ENCODE measurements at places on chromosomes 11 and 22.

- DNase-seq: no peak
Measured at GRCh38 chr11:46728659-46729040, 9.6 kb downstream of the F2 start.

- no peak for DNase-seq
Measured at GRCh38 chr11:69873166-69874077, 54.2 kb upstream of the FGF3 start.

GRCh38 chr22:46841522-46841921, 79.1 kb downstream of the TBC1D22A start:
- no peak for DNase-seq

DNA sequence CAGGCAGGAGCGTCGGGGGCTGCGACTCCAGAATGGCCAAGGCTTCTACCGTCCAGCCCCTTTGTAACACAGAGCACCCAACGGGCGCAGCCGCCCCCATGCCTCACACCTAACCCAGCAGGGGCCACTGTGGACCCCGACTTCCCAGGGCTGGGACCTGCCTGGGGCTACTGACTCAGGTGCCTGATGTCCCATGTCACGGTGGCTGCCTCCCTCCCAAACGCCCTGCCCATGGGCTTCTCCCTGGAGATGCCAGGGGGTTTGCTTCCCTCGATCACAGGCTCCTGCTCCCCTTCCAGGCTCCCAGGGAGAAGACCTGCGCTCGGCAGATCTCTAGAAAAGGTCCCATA, 84.0 kb downstream of the MYEOV start:
- no peak for DNase-seq

- no peak for DNase-seq
Measured at GRCh38 chr11:74006743-74007304, 2.1 kb downstream of the UCP3 start.

DNA sequence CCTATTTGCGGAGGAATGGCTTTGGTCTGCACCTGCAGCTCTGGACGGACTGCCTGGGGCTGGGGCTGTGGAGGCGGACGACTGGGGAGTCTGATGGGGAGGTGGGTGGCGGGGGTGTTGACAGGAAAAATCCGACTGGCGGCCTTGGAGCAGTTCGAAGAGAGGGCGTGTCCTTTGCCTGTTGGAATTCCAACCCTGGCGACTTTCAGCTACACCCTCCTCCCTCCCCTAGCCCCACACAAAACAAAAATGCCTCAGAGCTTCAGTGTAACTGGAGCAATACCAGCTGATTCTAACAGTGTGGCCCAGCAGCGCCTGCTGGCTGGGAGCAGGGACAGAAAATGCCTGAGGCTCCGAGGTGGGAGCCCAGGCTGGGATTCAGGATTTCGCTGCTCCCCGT, 85.4 kb downstream of the ATXN10 start:
- DNase-seq: no peak

DNA sequence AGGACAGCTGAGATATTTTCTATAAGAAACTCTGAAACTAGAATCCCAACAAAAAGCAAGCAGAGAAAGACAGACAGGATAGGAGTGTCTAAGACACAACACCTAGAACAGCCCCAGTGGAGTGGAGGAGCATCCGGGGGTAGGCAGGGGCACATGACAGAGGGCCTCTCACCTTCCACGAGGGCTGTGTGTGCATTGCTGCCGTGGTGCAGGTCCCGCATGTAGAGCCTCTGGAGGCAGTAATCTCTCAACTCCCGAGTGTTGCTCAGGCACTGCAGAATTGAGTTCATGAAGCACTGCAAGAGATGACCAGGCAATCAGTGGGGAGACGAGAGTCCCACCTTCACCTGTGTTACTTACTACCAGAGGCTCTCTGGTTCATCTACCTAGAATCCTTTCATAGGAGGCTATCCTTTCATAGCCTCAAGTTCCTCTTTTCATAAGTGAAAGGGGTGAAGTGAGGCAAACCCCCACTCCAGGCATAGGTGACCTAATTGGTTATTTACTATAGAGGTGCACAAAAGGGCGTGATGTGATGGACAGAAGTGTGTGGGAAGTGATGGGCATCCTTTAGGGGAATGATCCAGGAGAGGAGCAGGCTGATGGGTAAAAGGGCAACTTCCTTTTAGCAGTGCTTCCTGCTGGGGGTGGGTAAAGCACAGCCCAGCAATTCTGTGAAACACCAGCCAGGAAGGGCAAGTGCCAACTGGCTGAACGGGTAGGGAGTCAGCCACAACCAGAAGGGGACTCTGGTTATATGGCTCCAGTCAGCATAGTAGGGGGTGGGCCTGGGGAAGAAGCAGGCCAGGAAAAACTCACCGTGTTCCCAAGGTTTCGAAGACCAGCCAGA, 13.1 kb upstream of the MFRP start:
- no peak for DNase-seq

- no peak for DNase-seq
Measured at GRCh38 chr11:74691755-74692154, 39.5 kb downstream of the CHRDL2 start.

- no peak for DNase-seq
Measured at GRCh38 chr11:124928942-124929665, 6.7 kb downstream of the HEPACAM start.

DNA sequence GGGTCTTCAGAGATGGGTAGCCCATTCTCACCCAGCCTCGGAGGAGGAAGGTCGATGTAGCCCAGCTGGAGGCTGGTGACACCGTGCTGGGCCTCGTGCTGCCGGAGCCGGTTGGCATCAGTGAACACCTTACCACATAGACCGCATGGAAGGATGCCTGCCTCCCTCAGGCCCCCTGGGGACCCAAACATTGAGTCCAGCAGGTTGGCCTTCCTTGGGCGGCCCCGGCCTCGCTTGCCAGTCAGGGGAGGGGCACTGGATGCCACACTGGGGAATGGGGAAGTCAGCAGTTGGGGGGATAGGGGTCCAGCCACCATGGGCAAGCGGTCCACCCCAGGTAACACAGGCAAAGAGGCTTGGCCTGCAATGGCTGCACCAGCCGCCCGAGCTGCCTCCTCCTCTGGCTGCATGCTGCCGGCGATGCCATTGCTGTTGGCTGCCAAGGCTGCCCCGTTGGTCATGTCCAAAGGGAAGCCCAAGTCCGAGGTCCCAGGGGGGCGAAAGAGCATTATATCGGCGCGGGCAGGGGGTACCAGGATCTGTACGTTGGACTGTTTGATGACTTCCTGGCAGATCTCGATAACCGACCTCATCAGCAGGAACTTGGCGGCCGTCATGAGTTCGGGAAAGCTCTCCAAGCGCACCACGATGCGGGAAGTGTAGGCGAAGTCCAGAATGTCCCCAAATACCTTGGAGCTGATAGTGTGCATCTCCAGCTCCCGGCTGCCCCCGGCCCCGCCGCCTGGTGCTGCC, 1.4 kb downstream of the PATZ1 start:
- no peak for DNase-seq

- no peak for DNase-seq
Measured at GRCh38 chr22:39475902-39476301, 19.1 kb downstream of the MGAT3 start.

GRCh38 chr22:44608597-44609399, 93.2 kb upstream of the PRR5 start:
- no peak for DNase-seq
